ENCODE measurements at places on chromosomes 7 and 10.
A peak's percentile ranks its signal among the peaks of the same experiment; 100 is the strongest.

- H3K4me3 ChIP-seq = no peak overlapping the region
- no peak overlapping the region for H3K27ac ChIP-seq
- H3K4me1 ChIP-seq = no peaks in the 10 kb centered on the region
These were observed 98.5 kb downstream of the ARHGAP22 start for GRCh38 chr10:48506147-48506917.

DNA sequence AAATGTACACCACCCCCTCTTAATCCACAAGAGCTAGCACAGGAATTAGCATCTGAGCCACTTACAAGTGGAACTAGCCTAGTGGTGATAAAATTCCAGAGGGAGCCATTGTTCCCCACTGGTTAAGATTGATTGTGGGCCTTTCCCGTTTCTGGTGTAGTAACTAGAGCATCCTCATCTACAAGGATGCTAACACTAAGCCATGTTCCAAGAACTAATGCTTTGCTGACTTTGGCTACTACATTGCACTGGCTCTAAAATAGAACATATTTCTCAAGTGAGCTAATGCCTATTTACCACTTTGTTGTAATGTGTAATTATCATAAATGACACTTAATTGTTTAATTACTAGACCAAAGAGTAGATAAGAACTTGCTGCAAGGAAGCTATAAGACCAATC is 143.7 kb downstream of the FZD1 start:
- no peaks in the 10 kb centered on the region for H3K4me1 ChIP-seq
- no peak overlapping the region for H3K4me3 ChIP-seq
- DNase-seq = no peak
- H3K36me3 ChIP-seq = no peaks in the 10 kb centered on the region

DNA sequence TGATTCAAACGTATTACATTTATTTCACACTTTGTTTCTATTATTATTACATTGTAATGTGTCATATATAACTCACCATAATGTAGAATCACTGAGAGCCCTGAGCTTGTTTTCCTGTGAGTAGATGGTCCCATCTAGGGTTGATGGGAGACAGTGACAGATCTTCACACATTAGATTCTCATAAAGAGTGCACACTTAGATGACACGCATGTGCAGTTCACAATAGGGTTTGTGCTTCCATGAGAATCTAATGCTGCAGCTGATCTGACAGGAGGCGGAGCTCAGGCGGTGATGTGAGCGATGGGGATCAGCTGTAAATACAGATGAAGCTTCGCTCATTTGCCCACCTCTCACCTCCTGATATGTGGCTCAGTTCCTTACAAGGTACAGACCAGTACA is 36.1 kb downstream of the BMPER start:
- H3K36me3 ChIP-seq = no peaks in the 10 kb centered on the region
- H3K4me3 ChIP-seq = no peak overlapping the region
- no peaks in the 10 kb centered on the region for H3K4me1 ChIP-seq
- DNase-seq = no peak
- no peaks in the 10 kb centered on the region for H3K27me3 ChIP-seq

DNA sequence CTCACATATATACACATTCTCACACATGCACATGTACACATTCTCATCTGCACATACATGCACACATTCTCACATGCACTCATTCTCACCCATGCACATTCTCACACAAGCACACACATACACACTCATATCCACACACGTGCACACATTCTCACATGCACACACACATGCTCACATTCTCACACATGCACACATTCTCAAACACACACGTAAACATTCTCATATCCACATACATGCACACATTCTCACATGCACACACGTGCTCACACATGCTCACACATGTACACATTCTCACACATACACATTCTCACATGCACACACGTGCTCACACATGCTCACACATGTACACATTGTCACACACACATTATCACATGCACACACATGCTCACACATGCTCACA is 260.6 kb downstream of the PTPRN2 start:
- no peak for DNase-seq
- H3K4me3 ChIP-seq = no peak overlapping the region
- no peaks in the 10 kb centered on the region for H3K4me1 ChIP-seq
- H3K27me3 ChIP-seq = no peaks in the 10 kb centered on the region

DNA sequence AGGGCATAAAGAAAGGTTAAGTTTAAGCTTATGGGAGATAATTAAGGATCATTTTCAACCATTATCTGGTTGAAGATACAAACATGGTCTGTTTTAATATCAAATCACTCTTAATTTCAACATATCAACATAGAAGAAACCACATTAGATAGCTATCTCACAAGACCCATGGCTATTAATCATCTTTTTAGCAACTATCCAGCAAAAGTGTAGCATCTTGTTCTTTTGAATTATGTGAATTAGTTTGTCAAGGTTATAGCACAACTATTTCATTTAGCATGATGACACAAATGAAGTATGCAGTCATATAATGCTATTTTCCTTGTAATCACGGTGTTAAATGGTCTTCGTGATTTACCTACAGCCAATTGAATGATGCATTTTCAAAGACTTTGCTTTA is 58.9 kb upstream of the PPP1R9A start:
- H3K27me3 ChIP-seq = no peaks in the 10 kb centered on the region
- H3K4me3 ChIP-seq = no peak overlapping the region
- no peak for DNase-seq
- H3K27ac ChIP-seq = no peak overlapping the region
- no peaks in the 10 kb centered on the region for H3K36me3 ChIP-seq

- peaks cover 2% of the 10 kb centered on the region for H3K4me1 ChIP-seq
- no peak for DNase-seq
- H3K36me3 ChIP-seq = no peaks in the 10 kb centered on the region
- no peak overlapping the region for H3K27ac ChIP-seq
These were observed 22.2 kb upstream of the BAIAP2L1 start for GRCh38 chr7:98423043-98423442.

- H3K27me3 ChIP-seq = no peaks in the 10 kb centered on the region
- no peaks in the 10 kb centered on the region for H3K4me1 ChIP-seq
- no peak overlapping the region for H3K4me3 ChIP-seq
- DNase-seq = no peak
These were observed 26.5 kb upstream of the SMIM30 start for GRCh38 chr7:113144817-113145216.

- H3K27me3 ChIP-seq = no peaks in the 10 kb centered on the region
- no peak for DNase-seq
- H3K4me3 ChIP-seq = no peak overlapping the region
- no peaks in the 10 kb centered on the region for H3K36me3 ChIP-seq
These were observed 4.4 kb upstream of the UBE2D1 start for GRCh38 chr10:58330431-58330830.

GRCh38 chr10:78614744-78615143 is 454.0 kb upstream of the ZMIZ1 start:
- H3K27ac ChIP-seq = no peak overlapping the region
- no peaks in the 10 kb centered on the region for H3K36me3 ChIP-seq
- no peak for DNase-seq
- H3K4me1 ChIP-seq = no peaks in the 10 kb centered on the region
- H3K4me3 ChIP-seq = no peak overlapping the region

DNA sequence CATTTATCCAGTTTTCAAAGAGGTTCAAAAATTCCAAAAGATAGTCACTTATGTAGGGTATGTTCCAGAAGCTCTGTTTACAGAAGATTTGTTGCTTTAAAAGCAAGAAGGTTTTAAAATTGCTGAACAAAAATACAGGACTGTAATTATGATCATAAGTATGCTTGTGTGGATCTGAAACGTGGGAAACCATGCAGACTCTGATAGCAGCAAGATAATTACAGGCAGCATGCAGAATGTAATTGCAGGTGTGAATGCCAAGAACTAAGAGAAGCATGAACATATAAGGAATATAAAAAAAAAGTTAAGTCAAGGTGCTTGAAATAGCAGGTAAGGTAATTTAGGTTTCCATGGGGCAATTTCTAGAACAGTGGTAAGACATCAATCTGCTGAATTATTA is 405.7 kb downstream of the ARL4A start:
- no peak overlapping the region for H3K4me3 ChIP-seq
- H3K27me3 ChIP-seq = no peaks in the 10 kb centered on the region
- no peak overlapping the region for H3K27ac ChIP-seq
- H3K4me1 ChIP-seq = no peaks in the 10 kb centered on the region
- no peak for DNase-seq

- H3K27ac ChIP-seq = no peak overlapping the region
- H3K4me1 ChIP-seq = no peaks in the 10 kb centered on the region
- no peak for DNase-seq
- no peaks in the 10 kb centered on the region for H3K27me3 ChIP-seq
These were observed 61.5 kb downstream of the PDSS1 start for GRCh38 chr10:26759008-26759407.

DNA sequence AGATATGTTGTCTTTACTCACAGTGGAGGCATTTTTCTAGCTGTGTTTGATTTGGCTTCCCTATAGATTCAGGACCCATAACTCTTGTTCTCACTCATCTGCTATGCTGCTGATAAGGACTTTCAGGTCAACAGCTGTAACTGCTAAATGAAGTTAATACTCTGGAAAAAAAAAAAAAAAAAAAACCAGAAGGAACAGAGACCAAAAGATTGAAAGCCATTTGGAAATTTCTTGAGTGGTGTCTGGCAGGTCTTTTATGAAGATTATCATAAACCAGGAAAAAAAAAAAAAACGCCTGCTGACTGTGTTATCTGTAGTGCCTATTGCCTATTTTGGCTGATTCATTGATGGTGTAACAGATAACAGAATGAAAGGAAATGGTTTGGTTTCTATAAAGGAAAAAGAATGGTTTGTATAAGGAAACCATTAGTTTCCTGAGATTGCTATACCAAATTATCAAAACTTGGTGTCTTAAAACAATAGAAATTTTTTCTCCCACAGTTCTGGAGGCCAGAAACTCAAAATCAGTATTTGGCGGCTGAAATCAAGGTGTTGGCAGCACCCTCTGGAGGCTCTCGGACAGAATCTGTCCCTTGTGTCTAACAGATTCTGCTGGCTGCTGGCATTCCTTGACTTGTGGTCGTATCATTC is 60.5 kb upstream of the BET1 start:
- H3K27ac ChIP-seq = no peak overlapping the region
- no peak overlapping the region for H3K4me3 ChIP-seq
- peaks cover 42% of the 10 kb centered on the region for H3K27me3 ChIP-seq
- H3K36me3 ChIP-seq = no peaks in the 10 kb centered on the region

GRCh38 chr7:16999541-17000267 is 117.9 kb upstream of the AGR3 start:
- H3K4me3 ChIP-seq = no peak overlapping the region
- H3K27ac ChIP-seq = no peak overlapping the region
- no peaks in the 10 kb centered on the region for H3K36me3 ChIP-seq
- no peaks in the 10 kb centered on the region for H3K4me1 ChIP-seq

DNA sequence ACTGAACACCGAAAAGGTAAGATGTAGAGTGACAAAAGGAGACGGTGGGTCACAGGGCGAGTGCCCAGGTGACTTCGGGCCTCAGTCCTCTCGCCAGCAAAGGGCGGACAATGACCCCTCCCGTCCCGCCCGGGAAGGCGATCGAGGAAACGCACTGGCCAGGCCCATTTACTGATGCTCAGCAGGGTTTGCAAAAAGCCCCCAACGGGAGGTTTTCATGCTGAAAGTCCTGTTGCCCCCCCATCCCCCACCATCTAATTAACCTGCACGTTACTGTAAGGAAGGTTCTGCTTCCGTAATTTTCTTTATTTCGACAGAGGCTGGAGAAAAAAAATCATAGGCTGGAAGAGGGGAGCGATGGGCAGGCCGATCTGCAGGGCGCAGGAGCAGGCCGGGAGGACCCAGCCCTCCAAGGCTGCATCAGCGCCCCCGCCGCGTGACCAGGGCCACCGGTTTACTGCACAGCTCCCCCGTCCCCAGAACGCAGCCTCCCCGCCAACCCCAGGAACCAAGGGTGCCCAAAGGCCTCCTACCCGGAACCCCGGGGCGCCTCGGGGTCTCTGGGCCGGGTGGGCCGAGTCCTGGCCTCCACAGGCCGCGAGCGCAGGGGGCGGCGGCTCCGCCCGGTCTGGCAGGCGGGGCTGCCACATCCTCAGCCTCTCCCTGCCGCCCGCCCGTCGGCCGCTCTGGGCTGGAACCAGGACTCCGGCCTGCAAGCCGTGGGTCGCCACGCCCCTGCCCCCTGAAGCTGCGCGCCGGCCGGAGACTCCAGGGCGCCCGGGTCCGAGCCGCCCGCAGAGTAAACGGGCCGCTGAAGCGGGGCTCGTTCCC is 613 bp downstream of the OAT start:
- no peaks in the 10 kb centered on the region for H3K27me3 ChIP-seq
- peak overlapping the region; percentile 58 for H3K4me3 ChIP-seq
- no peak overlapping the region for H3K27ac ChIP-seq
- no peaks in the 10 kb centered on the region for H3K36me3 ChIP-seq
- peaks cover 14% of the 10 kb centered on the region for H3K4me1 ChIP-seq
- peak; percentile 56 for DNase-seq

DNA sequence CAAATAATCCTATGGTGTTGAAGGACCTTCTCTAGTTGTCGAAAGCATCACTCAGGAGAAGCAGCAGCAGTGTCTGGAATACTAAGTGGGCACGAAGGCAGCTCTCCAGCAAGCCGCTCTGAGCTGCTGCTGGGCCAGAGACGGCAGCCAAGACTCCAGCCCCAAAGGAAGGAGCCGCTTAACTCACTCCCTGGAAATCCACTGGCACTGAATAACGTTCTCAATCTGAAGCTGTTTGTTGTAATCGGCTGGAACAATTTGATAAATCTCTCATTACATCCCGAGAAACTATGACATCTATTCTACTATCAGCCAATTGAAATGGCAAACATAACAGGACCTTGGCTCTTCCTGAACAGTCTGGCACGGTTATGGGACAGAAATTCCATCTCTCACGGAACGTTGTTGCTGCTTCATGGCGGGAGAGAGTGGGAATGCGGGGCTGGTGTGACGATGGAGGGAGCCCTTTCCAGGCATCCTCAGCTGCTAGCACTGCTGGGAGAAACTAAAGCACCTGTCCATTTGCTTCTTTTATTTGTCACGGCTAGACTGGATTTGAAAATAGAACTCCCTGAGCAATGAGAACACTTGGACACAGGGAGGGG is 331.5 kb upstream of the RNF32 start:
- DNase-seq = no peak
- H3K4me1 ChIP-seq = no peaks in the 10 kb centered on the region
- H3K27me3 ChIP-seq = no peaks in the 10 kb centered on the region
- no peak overlapping the region for H3K4me3 ChIP-seq

DNA sequence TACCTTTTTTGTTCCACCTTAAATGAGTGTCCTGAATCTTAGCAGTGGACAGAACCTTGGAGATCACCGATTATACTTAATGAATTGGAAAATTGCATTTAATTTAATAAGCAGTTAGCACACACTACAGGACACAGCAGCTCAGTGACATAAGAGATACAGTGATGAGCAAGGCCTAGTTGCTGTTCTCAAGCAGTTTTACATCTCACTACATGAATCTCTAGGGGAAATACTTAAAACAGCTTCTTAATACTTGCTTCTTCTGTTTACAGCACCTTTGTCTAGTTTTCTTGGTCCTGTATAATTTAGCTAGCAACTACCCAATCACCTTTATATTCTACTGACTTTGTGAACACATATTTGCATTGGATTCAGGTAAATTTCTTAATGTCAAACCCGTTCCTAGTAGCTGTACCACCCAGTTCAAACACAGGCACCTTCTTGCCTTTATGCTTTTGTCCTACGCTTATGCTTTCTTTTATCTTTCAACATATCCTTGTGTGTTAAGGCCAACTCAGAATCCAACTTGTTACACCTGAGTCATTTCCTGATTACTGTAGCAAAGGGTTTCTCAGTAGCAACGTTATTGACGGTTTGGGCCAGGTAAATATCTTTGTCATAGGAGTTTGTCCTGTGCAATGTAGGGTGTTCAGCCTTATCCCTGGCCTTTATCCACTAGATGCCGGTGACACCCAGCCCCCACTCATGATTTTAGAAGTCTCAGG is 1.8 kb downstream of the STAM start:
- H3K4me3 ChIP-seq = no peak overlapping the region
- H3K27me3 ChIP-seq = no peaks in the 10 kb centered on the region
- no peaks in the 10 kb centered on the region for H3K36me3 ChIP-seq
- no peak overlapping the region for H3K27ac ChIP-seq
- H3K4me1 ChIP-seq = peaks cover 32% of the 10 kb centered on the region
